ENCODE measurements at places on chromosomes 6 and 20. TPM values are rescaled to one million over a fixed set of nuclear protein-coding genes. Genes with fewer than 3 reads are reported as not detected.
A peak's percentile ranks its signal among the peaks of the same experiment; 100 is the strongest.

GRCh38 chr20:1345030-1345755, 16.3 kb upstream of the SDCBP2 start:
- DNase-seq, result no peak

DNA sequence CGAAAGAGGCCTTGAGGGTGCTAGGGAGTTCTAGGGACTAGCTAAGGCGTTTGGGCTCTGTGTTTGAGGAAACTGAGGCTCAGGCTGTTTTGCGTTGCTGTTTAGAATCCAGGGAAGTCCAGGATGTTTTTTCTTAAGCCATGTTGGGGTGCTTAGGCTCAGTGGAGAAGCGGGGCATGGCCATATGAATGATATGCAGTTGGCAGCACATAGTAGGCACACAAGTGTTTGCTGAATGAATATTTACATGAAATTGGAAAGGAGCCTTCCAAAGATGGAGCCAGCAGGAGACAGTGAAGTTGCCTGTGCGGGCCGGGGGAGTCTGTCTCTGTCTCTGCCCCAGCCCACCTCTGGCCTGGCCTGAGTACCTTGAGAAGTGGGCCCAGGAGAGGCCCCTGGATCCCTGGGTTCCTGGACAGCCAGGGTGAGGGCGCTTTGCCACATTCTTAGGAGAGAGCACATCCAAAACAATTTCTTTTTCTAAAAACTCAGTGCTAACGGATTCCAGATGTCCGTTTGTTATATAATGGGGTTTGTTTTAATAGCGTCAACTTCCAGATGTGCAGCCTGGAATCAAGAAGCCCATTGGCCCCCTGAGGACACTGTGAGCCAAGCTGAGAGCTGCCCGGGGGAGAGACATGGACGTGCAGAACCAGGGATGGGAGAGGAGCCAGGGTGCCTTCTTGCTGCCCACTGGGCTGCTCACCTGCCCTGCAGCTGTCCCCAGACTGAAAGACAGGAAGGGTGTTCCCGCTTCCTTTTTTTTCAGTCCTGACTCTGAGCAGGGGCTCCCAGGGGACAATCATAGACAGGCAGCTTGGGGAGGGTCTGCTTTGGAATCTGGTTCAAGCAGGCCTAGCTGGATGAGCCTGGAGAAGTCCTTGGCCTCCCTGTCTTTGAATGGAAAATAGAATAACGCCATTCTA, 20.1 kb upstream of the EMILIN3 start:
- no peak for DNase-seq

DNA sequence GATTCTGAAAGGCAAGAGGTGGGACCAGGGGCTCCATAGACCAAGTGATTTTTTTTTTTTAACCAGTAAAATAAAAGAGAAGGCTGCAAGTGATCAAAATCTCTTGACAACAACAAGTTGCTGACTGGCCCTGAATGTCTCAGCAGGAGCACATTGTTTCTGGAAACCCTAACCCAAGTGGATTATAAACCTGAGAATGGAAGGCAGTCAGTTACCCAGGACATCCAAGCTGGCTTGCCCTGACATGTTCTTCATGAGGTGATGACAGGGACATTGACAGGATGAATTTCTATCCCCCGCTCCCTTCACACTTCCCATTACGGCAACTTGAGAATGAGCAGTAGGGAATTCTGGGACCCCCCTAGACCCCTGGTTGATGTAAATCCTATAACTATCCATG, 49.6 kb upstream of the RIPOR2 start:
- DNase-seq, result no peak

The MMP24 gene
- total RNA-seq, result 0.06 TPM

The UST gene
- total RNA-seq, result 2.9 TPM

The RPP40 gene
- 13.4 TPM for total RNA-seq

The EPB41L1 gene
- 112 TPM for total RNA-seq

The SYCP2 gene
- total RNA-seq, result 0.92 TPM

The CCDC167 gene
- 77.8 TPM for total RNA-seq

GRCh38 chr6:31430449-31430848, 27.1 kb downstream of the MICA start:
- no peak for DNase-seq

DNA sequence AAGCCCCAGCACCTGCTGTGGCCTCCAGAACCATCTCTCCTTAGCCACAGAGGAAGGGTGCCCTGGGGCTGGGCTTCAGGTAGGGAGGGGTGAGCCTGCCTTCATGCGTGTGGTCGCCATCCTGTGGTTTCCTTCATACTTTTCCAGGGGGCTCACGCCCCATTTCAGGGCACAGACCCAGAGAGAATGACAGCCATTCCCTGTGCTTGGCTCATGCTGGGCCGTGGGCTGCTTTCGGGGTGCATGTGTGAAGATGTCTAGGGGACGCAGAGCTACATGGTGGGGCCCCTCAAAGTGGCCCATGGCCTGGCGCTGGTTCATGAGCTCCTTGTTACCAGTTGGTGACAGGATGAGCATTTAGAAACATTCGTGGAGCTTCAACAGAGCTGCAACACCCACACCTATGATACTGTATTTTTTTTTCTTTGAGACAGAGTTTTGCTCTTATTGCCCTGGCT, 190.3 kb upstream of the SLC24A3 start:
- no peak for DNase-seq

- DNase-seq, result peak; percentile 9
These were observed 802.9 kb downstream of the MAFB start for GRCh38 chr20:39885975-39886649.

- DNase-seq, result no peak
These were observed 3.5 kb downstream of the LRFN2 start for GRCh38 chr6:40583709-40584108.

The SOX18 gene
- 3.8 TPM for total RNA-seq

DNA sequence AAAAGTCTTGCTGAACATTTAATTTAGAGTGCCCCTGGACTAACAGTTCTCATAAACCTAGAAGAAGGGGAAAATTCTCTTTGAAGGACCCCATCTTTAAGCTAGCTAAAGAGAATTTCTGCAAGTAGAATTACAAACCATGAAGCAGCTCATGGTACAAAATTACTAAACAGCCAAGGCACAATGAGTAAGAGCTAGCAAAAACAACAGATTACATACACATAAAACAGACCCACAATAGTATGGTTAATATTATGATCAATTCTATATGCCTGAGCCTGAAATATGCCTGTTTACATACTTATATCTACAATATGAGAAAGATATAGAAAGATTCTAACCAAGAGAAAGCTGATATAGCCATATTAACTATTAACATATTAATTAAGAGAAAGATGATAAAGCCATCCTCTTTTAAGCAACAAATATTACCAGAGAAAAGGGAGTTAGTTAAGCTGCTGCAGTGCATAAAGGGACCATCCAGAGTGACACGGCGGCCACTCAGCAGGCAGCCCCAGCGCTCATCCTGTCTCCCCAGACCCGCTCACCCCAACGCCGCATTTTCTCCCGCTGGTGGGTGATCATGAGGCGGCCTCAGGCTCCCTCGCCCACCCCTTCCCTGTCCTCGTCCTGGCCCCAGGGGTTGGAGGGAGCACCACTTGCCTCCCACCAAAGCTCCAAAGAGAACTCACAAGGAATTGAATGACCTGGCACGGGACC, 98.4 kb upstream of the CARMIL1 start:
- no peak for DNase-seq

DNA sequence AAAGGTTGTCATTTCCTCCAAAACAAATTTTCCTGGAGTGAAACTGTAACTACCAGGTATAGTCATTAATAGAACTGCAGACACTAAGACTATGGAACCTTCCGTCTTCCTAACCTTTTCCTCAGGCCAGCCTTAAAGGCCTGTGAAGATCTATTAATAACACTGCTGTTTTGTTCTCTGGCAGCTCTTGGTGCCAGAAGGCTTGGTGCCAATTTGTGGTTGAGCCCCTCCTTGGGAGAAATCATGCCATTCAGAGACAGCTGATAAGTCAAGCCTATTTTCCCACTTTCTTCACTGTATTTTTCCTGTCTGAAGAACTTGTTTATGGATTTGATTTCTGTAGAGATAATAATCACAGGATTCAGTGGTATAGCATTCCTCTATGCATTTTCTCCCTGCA, 64.8 kb downstream of the HCRTR2 start:
- no peak for DNase-seq

DNA sequence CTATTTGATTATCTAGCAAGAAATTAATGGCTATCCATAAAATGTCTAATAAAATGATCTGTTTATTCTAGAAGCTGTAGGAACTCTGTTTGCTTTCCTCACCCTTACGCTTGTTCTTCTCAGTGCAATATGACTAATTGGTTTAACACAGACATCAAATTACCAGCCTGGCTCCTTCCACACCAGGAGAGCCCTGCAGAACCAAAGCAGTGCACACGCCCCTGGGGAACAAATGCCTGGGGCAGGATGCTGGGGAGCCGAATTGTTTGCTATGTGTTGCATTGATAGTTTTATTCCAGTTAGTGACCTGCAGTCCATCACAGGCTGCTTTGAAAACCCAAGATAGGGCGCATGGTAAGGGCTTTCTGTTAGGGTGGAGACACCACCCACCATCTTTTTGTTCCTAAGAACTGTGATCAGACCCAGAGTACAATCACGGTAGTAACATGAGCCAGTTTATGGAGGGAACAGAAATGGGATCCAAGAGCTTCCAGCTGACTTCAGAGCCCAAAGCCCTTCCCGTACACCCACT, 126.4 kb upstream of the CD93 start:
- no peak for DNase-seq

The PACRG gene
- not detected for total RNA-seq

DNA sequence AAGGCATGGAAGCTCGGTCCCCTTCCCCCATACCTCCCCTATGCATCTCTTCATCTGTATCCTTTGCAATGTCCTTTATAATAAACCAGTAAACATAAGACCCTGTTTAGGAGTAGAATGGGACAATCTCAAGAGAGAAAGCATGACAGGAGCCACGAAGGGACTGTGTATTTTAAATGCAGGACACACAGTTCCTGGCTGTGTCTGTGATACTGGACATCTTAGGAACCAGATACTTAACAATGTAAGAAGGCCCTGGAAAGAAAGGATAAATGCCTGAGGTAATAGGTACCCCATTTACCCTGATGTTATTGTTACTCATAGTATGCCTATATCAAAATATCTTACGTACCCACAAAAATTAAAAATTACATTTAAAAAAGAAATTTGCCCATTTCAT, 36.6 kb downstream of the NUDT3 start:
- no peak for DNase-seq

- no peak for DNase-seq
These were observed 250.5 kb upstream of the PRND start for GRCh38 chr20:4471221-4471620.

DNA sequence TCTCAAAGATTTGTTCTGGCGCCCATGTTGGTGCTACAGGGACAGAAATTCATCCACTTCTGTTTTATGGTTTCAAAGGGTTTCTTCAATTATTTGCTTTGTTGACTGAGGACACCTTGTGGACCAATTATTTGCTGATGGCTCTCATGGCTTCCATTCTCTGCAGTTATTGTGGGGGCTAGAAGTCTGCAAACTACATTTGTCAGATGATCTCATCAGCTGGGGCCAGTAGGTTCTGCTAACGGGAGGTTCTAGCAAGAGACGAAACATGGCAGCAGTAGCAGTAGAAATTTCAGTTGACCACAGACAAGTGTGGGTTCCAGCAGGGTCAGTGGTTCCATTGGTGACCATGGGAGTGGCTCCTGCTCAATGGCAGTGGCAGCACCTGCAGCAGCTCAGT, 72.8 kb upstream of the BLCAP start:
- no peak for DNase-seq

The TBC1D32 gene
- total RNA-seq, result 2.2 TPM

DNA sequence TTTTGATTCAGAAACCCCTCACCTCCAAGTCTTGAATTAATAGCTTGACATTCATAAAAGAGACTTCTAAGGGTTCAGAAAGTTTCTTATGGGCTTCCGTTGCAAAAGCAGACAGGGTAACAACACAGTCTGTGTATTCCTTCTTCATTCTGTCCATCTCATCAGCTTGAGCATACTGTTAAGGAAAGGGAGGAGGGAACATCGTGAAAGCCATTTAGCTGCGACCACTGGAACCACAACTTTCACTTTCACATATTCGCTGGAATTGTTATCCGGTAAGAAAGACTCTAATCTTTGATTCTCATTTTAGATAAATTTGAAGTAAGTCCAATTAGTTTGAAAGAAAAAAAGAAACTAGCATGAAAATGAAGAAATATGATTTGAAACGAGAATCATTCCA, 174.4 kb downstream of the SYNE1 start:
- DNase-seq, result no peak

The PTGIS gene
- total RNA-seq, result 4.1 TPM

The CEP57L1 gene
- 6.9 TPM for total RNA-seq

DNA sequence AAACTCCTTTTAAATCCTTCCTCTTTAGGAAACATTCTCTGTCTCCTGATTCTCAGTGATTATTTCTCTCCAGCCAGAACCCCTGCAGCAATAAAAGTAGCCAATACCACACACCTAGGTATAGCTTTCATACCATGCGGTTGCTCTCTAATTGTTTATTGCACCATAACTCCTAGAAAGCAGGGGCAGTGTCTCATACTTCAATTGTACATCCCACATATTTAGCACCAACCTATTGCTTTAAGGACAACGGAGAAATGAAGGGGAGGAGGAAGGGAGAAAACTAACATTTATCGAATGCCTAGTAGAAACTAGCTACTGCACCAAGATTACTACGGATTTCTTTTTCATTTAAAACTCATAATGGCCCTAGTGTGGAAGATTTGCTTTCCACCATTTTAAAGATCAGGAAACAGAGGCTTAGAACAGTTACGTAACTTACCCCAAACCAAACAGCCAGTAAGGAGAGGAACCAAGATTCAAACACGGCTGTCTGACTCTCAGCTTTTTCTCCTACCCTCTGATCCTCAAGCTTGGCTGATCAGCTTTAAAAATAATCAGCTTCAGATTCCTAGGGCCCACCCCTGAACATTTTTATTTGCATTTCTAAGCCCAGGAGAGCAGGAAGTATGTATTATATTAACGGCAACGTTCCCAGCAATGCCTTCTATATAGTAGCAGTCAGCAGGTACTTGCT, 43.4 kb upstream of the ATXN1 start:
- no peak for DNase-seq

DNA sequence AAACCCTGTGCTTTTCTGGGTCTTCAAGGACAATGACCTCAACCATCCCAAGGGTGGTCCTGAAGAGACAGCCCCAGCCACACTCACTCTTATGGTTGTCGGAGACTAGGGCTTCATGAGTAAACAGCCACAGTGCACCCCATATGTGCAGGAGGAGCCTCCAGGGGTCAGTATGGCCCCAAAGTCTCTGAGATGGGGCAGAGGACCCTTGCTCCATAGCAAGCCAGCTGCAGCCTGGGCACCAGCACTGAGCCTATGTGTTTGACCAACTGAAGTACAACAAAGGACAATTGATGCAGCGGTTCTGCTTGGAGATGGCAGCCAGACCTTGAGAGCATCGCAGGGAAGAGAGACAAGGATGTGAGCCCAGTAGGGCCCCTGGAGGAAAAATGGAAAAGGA, 112.2 kb downstream of the LRFN2 start:
- DNase-seq, result no peak

GRCh38 chr6:36682328-36683144, 4.0 kb downstream of the CDKN1A start:
- DNase-seq, result no peak

- DNase-seq, result no peak
These were observed 1382.8 kb upstream of the DEFB115 start for GRCh38 chr20:29874476-29875202.

GRCh38 chr6:152508477-152508876, 128.7 kb downstream of the SYNE1 start:
- no peak for DNase-seq

The GJE1 gene
- not detected for total RNA-seq

Data from esophagus squamous epithelium (tissue), 5 donors.